ENCODE measurements at places on chromosomes 7 and 10.

DNA sequence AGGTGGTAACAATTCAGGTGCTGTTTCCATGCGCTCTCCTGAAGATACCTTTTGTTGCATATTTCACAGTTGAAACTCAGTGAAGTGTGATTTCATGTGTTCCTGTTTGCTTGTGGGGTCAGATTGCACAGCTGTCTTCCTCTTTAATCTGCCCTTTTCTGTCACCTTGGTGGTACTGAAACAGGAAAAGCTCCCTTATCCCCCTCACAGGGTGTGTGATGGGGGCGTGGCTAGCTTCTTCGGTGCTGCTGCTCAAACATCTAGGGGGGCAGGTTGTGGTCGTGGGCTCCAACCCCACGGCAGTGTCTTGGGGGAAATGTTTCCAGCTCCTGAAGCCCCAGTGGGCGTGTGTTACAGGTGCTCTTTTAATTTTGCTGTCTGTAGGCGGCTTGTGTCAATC, 107.4 kb upstream of the KLF14 start:
- no peak for DNase-seq

GRCh38 chr7:91463330-91463729, 199.1 kb downstream of the FZD1 start:
- no peak for DNase-seq

GRCh38 chr10:78702876-78703275, 365.9 kb upstream of the ZMIZ1 start:
- no peak for DNase-seq

DNA sequence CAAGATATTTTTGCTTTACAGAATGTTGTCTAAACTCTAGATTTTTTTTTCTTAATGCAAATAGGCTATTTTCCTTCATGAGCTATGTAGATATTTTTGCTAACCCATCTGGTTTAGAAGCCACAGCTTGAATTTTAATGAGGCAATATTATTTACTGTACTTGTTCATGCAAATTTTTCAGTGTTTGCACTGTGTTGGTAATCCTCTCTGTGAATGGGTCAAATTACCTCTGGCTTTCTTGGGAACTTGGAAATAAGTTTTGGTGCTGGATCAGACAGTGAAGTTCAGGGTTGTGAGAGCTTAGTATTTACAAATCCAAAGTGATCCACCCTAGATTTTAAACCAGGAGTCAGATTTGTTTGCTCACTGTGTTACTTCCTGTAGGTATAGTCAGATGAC, 686.9 kb downstream of the NXPH1 start:
- no peak for DNase-seq

DNA sequence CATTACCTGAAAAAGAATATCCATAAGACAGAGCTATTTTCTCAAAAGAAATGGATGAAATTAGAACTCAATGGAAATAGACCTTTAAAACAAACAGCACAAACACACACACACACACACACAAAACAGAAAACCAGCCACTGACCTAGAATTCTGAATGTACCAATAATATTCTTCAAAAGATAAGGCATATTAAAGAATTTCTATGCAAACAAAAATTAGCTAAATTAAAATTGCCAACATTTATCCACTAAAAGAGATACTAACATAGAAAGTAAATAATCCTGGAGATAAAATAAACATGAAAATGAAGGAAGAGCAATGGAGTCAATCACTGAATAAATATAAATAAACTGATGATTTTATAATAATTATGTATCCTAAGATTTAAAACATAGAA, 431.2 kb downstream of the SH2D4B start:
- no peak for DNase-seq

- DNase-seq: no peak
Observed at GRCh38 chr10:7609556-7609955, 57.2 kb downstream of the ITIH5 start.

DNA sequence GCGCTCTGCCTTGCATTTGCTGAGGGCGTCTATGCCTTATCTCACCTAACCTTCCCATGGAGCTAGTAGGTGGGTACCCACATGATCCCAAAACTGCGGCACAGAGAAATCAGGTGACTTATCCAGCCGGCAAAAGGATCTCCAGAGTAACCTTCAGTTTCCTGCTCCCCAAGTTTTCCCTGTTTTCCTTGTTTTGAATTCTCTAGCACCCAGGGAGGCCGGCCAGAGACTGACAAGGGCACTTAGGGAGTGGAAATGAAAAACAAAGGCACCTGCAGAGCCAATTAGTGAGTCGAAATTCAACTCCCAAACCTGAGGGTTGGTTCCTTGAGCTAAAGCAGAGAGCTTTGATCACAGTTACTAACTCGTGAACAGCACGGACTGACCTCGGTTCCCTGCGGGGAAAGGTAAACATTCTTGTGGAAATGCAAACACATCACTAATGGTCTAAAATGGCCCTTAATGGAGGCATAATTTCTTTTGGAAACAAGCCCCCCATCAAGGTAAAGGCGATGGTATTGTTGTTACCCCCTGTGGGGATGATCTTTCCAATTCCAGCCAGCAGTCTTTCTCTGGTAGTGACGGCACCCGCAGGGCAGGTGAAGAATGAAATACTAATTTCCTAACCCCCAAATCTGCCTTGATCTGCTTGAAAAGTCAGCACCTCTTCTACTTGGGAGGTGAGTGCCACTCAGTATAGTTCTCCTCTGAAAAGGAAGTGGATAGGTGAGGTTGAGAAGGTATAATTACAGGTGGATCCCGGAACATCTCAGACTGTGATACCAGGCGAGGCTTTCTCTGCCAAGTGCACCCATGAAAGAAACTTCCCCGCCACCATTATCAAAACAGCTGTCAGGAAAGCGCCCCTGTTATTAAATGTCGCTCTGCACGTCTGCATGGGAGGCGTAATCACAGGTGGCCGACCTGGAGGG, 365.6 kb upstream of the AUTS2 start:
- no peak for DNase-seq

DNA sequence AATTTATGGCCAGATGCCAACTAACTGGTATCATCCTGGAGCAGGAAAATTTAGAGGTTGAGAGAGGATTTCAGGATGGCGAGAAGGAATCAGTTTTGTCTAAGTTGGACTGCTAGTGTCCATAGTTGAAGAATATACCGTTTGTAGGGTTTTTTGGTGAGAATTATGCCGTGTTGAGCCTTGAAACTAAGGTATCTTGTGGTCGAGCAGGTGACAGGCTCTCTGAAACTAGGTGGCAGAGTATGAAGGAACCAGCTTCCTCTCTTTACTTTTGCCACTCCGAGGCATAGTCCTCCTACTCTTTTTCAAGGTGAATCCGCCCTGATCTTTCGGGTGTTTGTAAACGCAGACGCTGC, 9.7 kb downstream of the MDFIC start:
- DNase-seq: no peak

DNA sequence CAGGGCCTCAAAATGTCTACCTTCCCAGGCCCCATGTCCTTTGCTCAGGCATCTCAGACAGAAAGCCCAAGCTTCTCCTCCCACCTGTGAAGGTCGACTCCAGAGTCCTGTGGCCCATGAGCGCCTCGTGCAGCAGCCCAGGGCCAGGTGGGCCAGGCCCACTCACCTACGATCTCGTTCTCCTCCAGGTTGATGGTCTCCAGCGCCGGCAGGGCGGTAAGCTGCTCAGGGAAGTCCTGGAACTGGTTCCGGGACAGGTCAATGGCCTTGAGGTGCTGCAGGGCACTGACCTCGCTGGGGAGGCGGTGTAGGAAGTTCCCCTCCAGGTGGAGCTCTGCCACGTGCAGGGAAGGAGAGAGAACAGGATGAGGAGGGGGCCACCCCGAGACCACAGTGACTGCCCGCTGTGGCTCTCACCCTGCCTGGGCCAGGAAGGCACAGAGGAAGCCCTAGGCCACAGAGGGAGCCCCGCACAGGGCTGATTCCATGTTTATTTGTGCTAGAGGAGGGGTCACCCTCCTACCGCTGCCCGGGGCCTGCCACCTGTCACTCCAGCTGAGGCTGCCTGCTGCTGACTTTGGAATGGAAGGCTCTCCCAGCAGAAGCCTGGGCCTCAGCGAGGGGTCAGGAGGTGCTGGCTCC, 40.0 kb upstream of the NPFFR1 start:
- DNase-seq: no peak

DNA sequence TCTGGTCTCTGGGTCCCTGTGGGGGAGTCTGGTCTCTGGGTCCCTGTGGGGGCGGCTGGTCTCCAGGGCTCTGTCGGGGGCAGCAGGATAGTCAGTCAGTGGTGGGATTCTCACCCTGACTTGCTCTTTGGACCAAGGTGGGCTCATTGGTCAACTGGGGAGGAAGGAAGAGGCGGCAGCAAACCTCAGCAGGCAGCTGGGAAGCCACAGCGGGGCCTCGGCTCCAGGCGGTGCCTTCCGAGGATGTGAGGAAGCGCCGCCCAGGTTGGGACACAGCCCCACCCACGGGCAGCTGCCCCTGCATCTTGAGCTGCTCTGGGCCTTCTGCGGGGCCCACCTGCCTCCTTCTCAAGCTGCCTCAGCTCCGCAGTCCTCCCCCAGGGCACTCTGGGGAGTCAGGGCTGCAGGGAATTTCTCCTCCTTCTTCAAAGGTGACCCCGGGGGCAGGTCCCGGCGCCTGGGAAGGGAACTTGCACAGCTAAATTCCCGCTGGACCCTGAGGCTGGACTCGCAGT, 20.4 kb upstream of the KNDC1 start:
- no peak for DNase-seq

DNA sequence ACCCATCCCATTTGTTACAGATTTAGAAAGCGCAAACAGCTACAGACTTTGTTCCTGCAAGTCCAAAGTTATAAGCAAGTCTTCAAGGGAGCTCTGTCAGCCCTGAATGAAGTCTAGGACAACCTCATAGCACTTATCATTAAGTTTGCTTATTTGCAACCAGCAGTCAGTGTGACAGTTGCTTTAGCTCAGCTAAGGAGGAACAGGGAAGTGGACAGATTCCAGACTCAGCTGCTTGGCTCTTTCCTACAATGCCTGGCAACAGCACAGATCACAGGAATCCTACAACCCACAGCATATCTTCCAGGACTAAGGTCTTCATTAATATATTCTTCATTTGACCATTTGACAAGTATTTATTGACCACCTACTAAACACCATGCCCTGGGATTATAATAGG, 17.4 kb upstream of the KIF5B start:
- no peak for DNase-seq

GRCh38 chr7:105674200-105674920, 93.1 kb upstream of the EFCAB10 start:
- no peak for DNase-seq

DNA sequence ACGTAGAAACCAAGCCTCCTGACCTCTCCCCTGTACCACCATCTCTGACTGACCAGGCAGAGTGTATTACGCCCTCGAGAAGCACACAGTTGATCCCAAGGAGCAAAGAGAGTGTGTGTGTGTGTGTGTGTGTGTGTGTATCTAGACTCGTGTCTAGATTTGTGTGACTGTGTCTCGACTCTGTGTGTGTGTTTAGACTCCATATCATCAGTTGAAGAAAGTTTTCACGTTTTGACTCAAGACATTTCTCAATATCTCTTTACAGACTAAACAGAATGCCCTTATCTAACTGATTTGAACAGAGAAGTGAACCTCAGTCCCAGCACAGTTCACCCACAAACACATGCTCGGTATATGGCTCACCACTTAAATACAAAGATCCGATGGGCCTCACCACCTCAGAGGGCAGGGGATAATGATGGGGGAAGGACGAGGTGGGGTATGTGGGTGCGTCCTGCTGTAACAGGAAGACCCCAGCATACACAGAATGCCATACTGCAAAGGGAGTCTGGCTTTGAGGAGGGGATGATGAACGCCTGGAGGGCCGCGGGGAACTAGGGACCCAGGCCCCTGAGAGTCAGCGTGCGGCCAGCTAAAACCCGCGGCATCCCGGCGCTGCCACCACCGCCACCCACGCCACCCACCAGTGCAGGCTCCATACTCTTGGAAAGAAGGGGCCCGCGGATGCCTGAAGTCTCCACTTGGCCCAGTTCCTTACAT, 780 bp downstream of the ALDH18A1 start:
- no peak for DNase-seq

GRCh38 chr10:14519785-14520184, 189.1 kb upstream of the FRMD4A start:
- no peak for DNase-seq

DNA sequence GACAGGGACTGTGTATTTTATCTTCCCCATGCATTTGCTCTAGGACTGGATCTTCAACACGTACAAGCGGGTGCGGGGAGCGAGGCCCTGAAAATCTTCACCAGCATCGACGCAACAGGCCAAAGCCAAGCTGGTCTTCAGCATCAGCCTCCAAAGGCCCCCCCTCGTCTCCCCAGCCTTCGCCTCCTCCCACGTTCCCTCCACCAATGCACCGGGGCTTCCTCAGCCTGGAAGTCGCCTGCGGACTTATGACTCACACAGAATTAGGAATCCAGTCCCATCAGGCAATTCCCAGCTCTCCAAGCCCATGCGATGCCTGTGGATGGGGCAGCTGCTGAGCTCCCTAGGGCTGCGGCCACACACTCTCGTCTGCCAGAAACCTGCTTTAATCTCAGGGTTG, 36.3 kb upstream of the RNF32 start:
- no peak for DNase-seq

DNA sequence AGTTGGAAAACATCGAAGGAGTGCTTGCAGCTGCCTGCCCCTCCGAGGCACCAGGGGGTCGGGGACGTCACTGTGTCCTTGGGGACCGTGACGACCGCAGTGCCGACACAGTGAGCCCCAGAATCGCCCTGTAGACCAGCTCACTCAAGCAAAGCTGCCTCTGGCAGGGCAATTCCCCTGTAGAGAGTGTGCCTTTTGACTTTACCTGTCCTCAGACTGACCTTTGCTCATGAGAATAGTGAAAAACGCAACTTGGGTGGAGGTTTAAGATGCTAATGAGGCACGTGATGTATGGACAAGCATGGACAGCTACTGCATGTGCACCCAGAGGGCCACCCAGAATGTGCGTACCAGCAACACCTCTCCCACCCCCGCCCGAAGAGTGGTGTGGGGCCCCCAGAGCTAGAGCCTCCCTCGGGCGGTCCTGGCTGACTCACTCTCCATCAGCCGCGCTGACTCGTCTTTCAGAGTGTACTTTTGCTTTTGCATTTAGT, 271.9 kb downstream of the ADARB2 start:
- no peak for DNase-seq

GRCh38 chr7:105010504-105011130, 3.4 kb upstream of the KMT2E start:
- no peak for DNase-seq

DNA sequence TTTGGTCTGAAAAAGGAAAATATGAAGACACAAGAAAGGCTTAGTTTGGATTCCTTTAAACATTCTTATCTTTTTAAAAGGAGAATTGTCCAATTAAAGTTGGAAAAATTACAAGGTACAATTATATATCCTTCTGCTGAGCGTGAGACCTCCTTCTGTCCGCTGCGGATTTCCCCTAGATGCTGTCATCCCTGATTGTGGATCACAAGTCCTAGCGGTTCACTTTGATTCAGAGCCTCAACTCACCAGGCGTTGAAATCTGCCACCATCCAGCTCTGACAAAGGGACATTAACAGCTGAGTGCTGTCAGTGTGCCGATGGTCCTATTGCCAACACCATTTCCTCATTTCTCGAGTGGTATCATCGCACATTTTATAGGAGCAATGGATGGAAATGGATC, 73.1 kb upstream of the PTER start:
- no peak for DNase-seq

DNA sequence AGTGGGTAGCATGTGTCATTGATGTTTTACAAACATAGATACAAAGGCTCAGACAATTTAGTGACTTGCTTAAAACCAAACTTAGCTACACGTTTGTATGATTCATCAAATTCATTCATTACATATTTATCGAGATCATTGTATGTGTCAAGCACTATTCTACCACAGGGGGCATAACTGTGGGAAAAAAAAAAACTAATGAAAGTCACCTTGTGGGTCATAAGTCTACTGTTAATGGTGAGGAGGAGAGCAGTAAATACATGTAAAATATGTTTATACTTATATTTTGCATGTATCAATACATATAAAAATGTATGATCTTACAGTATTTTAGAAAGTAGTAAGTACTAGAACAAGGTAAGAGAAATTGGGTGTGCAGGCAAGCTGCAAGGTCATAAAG, 933.8 kb downstream of the IPMK start:
- no peak for DNase-seq
